ENCODE measurements at places on chromosomes 3 and 15.
A peak's percentile ranks its signal among the peaks of the same experiment; 100 is the strongest.

DNA sequence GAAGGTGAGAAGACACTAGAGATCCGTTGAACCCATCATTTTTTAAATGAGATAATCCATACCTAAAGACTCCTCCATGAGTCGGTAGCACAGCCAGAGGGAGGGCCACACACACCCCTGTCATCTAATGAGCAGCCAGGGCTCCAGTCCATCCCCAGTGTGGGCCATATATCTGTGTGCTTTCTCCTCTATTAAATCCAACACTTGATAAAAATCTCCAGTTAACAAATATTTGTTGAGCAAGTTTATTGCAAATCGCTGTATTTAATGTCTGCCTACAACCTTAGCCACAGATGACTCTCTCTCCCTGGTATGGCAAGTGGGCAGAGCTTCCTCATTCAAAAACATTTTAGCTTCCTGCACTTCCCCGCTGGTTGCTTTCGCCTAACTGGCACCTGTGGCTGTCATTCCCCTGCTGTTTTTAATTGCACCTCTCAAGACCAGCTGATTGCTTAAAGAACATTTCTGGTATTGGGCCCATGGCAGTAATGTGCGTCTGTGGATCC lies 82.8 kb downstream of the SMAD3 start:
- peak; percentile 73 for DNase-seq

- DNase-seq, result no peak
These were observed 10.0 kb downstream of the ARIH2 start for GRCh38 chr3:48928679-48929078.

DNA sequence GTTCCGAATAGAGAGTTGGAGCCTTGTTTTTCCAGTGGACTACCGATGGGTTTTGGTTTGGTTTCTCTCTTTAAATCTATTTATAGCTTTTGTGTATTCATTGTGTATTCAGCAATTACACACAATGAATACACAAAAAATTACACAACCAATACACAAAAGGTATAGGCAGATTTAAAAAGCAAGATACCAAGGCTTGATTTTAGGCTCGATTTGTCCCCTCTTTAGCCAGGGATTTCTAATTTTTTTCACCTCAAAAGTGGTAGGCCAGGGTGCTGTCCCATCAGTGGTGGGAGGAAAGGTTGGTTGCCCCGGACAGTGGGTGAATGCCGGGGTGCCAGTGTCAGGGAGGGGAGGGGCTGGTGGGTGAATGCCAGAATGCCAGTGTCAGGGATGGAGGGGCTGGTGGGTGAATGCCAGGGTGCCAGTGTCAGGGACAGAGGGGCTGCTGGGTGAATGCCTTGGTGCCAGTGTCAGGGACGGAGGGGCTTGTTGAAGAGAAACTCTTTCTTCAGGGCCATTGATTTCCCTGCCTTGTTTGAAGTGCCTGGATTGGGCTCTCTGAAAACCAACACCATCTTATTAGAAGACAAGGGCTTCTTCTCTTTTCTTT lies 186.2 kb downstream of the GOLGA6L6 start:
- no peak for DNase-seq

GRCh38 chr15:65401611-65402240 lies 21.0 kb downstream of the IGDCC4 start:
- DNase-seq, result no peak

DNA sequence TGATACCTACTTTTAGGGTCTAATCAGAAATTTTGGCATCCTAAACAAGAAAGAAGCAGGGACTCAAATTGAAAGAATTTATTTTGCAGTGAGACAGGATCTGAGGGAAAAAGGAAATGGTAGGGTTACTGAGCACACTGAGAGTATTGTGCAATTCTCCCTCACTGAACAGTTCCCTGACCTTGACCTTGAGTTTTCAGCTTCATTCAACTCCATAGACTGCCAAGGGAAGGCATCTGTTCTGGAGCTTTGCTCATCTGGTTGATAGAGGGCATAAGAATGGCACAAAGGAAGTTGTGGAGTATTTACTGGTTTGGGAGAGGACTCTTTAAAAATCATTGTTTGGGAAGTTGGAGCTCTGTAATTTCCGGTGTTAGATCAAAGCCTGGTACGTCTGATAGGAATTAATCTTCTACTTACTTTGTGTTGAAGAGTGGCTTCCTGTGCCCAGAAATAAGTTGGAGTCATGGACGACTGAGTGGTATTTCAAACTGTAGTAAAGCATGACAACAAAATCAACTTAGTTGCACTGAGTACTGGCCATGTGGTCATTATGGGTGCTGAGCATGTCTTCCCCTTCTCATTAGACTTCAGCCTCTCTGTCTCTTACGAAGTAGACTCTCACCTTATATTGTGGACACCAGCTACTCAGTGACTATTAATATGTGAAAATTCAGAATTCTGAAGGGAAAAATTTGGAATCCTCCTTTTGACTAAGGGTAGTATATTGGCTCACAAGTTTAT lies 40.8 kb downstream of the CLDN1 start:
- DNase-seq, result no peak

- DNase-seq, result no peak
These were observed 50.4 kb downstream of the GHSR start for GRCh38 chr3:172397716-172398405.

GRCh38 chr3:137110392-137110996 lies 152.7 kb downstream of the IL20RB start:
- no peak for DNase-seq

GRCh38 chr3:38084334-38085310 lies 45.6 kb downstream of the DLEC1 start:
- no peak for DNase-seq

GRCh38 chr3:1616744-1617143 lies 481.9 kb upstream of the CNTN4 start:
- DNase-seq, result no peak

DNA sequence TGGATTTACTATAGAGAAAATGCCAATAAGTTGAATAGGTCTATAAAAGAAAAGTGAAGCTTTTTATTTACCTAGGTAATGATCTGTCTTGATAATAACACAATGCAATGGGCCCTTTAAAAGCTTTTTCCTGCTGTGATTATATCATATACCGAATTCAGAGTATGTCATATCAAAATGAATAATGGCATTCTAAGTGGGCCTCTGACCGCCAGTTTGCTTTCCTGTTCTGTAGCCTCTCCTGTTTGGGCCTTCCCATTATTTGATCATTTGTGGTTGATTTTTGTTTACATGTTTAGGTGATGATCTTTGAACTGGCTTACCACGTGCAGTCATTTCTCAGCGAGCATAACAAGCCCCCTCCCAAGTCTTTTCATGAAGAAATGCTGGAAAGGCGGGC lies 14.9 kb downstream of the EIF2AK4 start:
- no peak for DNase-seq

DNA sequence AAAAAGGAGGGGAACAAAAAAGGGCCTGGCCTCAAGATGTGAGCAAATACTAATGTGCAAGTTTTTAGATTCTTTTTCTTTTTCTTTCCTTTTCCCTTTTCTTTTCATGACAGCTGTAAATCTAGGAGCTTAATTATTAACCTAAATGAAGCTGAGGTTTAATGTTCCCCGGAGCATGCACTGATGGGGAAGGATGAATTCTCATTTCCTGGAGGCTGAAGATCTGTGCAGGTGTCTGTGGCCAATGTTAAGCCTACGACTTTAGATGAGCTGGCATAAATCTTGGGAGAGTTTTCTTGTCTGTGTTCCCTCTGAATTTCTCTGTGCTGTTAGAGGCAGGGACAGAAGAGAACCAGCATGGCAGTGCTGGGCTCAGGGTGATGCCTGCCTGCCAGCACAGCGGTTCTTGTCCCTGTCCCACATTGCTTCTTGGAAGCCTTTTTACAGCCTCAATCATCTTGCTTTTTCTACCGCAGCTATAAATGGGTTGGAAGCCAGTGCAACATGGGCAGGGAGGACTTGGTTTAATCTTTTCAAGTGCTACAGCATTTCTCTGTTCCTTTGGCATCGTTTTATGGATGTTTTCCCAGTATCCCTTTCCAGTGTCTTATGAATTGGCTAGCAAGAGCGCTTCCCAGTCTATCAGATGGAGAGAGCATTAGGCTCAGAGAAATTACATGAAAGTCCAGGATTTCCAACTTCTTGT lies 119.1 kb downstream of the ATG7 start:
- DNase-seq, result no peak

DNA sequence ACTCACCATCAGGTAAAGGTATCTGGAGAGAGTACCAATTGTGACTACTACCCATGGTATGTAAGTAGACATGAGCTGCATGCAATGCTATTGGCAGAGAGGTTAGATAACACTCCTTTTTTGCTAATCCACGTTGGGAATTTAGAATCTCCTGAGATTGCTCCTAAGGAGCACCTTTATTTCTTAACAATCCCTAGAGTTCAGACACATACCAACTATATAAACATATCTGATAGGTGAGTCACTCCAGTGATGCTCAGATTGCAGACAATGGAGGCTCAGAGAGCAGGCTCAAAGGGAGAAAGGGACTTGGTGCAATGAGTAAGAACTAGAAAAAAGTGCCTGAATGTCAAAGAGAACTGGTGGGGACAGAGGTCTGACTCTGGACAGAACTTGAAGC lies 47.0 kb upstream of the LRRFIP2 start:
- DNase-seq, result no peak

DNA sequence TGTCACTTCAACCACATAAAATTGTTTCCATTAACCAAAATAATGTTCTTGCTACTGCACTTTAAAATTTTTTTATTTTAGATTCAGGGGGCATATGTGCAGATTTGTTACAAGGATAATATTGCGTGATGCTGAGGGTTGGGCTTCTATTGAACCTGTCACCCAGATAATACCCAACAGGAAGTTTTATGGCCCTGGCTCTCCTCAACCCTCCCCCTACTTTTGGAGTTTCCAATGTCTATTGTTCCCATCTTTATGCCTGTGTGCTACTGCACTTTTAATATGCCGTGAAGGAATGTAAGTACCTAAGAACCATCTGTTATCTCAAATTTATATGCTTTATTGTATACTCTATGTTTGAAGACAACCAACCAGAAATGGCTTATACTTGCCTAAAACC lies 42.0 kb upstream of the IMPG2 start:
- DNase-seq, result no peak

GRCh38 chr3:176562331-176562730 lies 635.0 kb downstream of the TBL1XR1 start:
- no peak for DNase-seq

GRCh38 chr3:160811237-160811548 lies 55.2 kb downstream of the PPM1L start:
- no peak for DNase-seq

- no peak for DNase-seq
These were observed 12.5 kb downstream of the FBLN2 start for GRCh38 chr3:13561376-13561775.

- DNase-seq, result no peak
These were observed 30.7 kb downstream of the XXYLT1 start for GRCh38 chr3:195240171-195240701.

DNA sequence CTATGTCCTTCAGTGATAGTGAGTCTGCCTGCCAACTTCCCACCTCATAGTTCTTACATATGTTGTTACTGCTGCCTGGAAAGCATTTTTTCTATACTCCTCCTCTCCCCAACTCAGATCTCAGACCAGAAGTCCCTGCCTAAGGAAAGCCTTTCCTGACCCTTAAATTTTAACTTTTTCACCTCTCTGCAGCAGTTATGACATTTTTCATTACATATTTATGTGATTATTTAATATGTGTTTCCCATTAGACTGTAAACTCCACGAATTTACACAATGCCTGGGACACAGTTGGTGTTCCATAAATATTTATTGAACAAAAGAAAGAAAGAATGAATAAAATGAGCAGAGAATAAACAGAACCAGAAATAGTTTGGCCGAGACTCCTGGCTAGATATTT lies 125.5 kb downstream of the MITF start:
- DNase-seq, result no peak

DNA sequence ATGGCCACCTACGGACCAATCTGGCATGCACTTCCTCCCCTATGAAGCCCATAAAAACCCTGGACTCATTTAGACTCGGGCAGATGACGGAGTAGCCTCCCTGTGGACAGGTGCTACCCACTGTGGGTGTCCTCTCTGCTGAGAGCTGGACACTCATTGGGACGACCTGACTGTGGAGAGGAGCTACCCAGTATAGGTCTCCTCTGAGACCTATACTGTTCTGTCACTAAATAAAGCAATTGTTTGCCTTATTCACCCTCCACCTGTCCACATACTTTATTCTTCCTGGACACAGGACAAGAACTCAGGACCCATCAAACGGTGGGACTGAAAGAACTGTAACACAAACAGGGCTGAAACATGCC lies 53.3 kb upstream of the CADM2 start:
- no peak for DNase-seq

GRCh38 chr3:52268036-52268435 lies 10.4 kb downstream of the WDR82 start:
- no peak for DNase-seq

DNA sequence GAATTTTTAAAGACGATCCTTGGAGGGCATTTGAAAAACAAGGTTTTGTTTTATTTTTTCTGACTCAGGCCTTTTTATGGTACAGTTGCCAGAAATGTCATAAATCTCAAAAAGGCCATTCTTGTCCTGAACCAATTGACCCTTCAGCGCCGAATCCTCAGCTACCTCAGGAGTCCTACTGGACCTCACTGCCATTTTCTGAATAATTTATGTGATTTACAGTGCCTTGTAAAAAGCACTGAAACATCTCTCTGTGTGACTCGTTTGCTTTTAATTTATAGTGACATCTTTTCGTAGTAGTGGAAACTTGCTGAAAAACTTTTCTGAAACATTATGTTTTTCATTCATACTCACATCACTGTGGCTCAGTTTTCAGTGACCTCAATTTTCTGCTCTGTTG lies 72.2 kb upstream of the ARL6 start:
- DNase-seq, result no peak

GRCh38 chr3:48026951-48027908 lies 11.0 kb upstream of the MAP4 start:
- DNase-seq, result no peak

DNA sequence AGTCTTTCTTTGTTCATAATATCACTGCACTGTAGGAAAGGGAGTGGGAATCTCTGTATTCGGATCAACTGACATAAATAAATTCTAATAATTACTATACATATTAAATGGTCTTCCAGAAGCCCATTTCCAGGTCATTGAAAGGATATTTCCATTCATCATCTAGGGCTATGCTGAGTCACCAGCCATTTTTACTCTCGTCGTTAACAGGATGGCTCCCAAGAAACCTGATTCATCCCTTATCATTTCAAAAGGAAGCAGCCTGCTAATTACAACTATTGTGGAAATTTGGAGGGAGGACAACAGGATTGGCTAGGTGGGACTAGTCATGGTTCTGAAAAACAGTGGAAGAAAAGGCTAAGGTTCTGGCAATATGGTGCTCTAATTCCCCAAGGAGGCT lies 13.6 kb downstream of the GMNC start:
- no peak for DNase-seq

GRCh38 chr3:127139601-127140500 lies 53.1 kb upstream of the PRR23E start:
- DNase-seq, result no peak

DNA sequence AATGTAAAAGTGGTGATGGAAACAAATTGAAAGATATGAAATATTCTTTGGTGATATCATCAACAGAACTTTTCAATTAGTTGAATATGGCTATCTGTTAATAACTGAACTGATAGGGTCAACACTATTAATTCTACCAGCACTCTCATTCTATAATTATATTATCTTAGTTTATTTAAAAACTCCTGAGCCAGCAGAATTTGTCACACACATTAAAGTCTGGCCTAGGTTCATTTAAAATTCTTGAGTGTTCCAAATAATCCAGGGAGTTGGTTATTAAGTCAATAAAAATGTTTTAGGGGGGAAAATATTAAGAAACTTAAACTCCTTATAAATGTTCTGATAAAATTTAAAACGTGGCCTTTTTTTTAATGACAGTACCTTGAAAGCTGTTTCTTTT lies 189.6 kb upstream of the GRM7 start:
- no peak for DNase-seq

- no peak for DNase-seq
These were observed 26.6 kb upstream of the GBE1 start for GRCh38 chr3:81788044-81788443.
